ENCODE measurements at places on chromosomes 2 and 18. TPM values are rescaled to one million over a fixed set of nuclear protein-coding genes. Genes with fewer than 3 reads are reported as not detected.

DNA sequence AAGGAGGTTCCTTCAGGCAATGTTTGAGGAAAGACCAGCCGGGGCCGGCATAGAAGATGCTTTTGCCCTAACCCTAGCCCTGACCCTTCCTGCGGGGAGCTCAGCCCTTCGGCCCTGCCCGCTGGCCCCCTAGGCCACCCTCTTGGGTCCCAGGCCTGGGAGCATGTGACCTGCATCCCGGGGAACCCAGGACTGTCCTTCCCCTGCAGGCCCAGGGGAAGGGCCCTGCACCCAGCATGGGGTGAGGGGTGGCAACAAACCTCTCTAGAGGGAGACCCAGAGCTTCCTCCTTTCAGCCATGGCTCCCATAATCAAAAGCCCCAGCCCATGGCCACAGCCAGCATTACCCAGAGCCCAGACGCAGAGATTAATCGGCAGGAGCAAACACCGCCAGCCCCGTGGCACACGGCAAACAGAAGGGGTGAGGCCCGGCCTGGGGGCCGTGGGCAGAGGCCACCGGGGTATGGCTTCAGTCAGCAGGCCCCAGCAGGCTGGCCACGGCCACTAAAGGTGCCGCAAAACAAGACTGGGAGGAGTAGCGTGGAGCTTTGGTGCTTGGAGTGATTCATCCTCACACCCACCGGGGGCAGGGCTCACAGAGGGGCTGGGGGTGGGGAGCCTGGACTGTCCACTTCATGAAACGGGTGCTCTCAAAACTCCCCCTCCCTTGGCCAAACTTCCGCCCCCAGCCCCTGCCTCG lies 61.6 kb upstream of the HPCAL1 start:
- no peak for DNase-seq

GRCh38 chr18:44229693-44230108 lies 451.0 kb upstream of the SETBP1 start:
- DNase-seq = peak; percentile 1

DNA sequence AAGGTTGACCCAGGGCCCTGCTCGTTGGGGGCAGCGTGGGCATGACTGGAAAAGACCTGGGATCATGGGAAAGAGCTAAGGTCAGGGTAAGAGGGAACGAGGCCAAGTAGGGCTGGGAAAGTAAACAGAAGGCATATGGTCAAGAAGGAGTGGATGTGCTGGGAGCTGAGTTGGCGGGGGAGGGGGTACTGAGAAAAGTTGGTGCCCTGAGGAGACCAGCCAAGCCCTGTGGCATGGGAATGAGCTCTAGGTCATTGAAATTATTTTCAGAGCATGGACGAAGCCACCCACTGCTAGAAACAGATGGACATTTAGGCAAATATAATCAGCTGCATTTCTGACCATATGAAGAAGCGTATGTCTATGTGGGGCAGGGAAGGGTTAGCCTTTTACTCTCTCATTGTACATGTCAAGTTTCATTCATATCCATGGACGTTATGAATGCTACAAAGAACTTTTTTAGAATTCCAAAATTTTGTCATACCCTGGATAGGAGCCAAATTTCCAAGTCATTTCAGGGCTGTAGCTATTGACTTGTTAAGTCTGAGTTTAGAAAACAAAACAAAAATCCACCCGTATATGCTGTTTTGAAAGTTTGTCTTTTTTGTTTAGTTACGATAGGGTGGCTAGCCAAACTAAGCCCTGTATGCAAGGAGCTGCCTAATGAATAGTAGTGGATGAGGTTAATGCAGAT lies 19.1 kb downstream of the MAPRE2 start:
- no peak for DNase-seq

GRCh38 chr18:326846-327245 lies 59.0 kb upstream of the THOC1 start:
- no peak for DNase-seq

GRCh38 chr2:170235860-170236679 lies 58.1 kb downstream of the MYO3B start:
- peak; percentile 54 for DNase-seq

Gene SLC14A1
- 21.7 TPM for total RNA-seq

Gene RIT2
- not detected for total RNA-seq

Gene NCL
- 289 TPM for total RNA-seq

Gene ZNF804A
- total RNA-seq = 3.3 TPM

Gene NR4A2
- 2.8 TPM for total RNA-seq

All from IMR-90 (cell line).